A549 treated with dexamethasone at 1 μM for 4 hours (cell line): ENCODE measurements at places on chromosomes 1 and 21. TPM values are rescaled to one million over a fixed set of nuclear protein-coding genes. Genes with fewer than 3 reads are reported as not detected.

The RAB42 gene
- 2.5 to 4.0 TPM (median 3.1 TPM) in 5 replicates for total RNA-seq

The INKA2 gene
- total RNA-seq: 1.9 to 2.3 TPM (median 2.1 TPM) in 5 replicates

The GREM2 gene
- 0.07 to 0.13 TPM (median 0.07 TPM) in 5 replicates for total RNA-seq

The NMNAT2 gene
- total RNA-seq: 0.43 to 0.94 TPM (median 0.67 TPM) in 5 replicates

The CFAP107 gene
- not detected in 5 replicates for total RNA-seq

The SH2D5 gene
- 10.3 to 15.2 TPM (median 12.6 TPM) in 5 replicates for total RNA-seq

The HCRTR1 gene
- total RNA-seq: not detected in 5 replicates

The SYTL1 gene
- total RNA-seq: 0.10 to 0.73 TPM (median 0.45 TPM) in 5 replicates

The RCAN1 gene
- total RNA-seq: 13.4 to 15.5 TPM (median 14.7 TPM) in 5 replicates

The TEKT2 gene
- 0.06 TPM in 1 of 5 replicates, not detected in the others for total RNA-seq

The DNAI4 gene
- 0.26 to 0.94 TPM (median 0.52 TPM) in 5 replicates for total RNA-seq

The S100A3 gene
- total RNA-seq: 120 to 134 TPM (median 130 TPM) in 5 replicates

The SHISAL2A gene
- total RNA-seq: 0.38 to 1.1 TPM (median 0.59 TPM) in 5 replicates

The NAXE gene
- total RNA-seq: 148 to 167 TPM (median 154 TPM) in 5 replicates

The DUSP10 gene
- total RNA-seq: 1.9 to 2.5 TPM (median 2.2 TPM) in 5 replicates

The RNASEL gene
- 1.5 to 2.2 TPM (median 2.1 TPM) in 5 replicates for total RNA-seq
